ENCODE measurements at places on chromosomes 1 and 21.

DNA sequence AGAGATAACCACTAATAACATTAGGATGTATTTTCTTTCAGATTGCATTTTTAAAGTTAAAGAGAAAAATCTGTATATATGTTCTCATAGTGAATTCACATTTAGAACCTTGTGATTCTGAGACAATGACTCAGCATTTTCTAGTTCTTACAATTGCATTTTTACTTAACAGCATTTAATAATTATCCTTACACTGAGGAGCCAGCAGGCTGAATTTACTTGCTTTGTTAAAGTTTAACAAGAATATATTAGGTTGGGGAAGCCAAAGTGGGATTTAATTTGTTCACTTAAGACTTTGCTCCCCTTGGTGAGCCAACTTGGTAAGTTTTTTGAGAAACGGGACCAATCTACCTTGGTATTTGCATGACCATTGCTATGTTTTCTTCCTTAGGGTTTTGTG is 4.5 kb downstream of the PATJ start:
- peaks cover 5% of the 10 kb centered on the region for H3K4me1 ChIP-seq
- peak overlapping the region; percentile 22 for H3K27ac ChIP-seq

GRCh38 chr1:47513393-47513792 is 75.5 kb downstream of the FOXD2 start:
- DNase-seq: no peak
- H3K36me3 ChIP-seq: no peaks in the 10 kb centered on the region
- H3K4me1 ChIP-seq: peaks cover 7% of the 10 kb centered on the region

GRCh38 chr1:37946703-37947360 is at the start of gene INPP5B:
INPP5B (minus strand) TSS chr1:37947053; CDS start chr1:37946308, 745 bp downstream.
- H3K4me3 ChIP-seq: peak within 1 kb of the TSS; percentile 95
- H3K4me1 ChIP-seq: peaks cover 56% of the 10 kb centered on the region
- DNase-seq: peak; percentile 76
- no peaks in the 10 kb centered on the region for H3K27me3 ChIP-seq
- H3K36me3 ChIP-seq: peaks cover 11% of the 10 kb centered on the region

GRCh38 chr1:237910834-237911233 is 20.1 kb upstream of the ZP4 start:
- no peak for DNase-seq
- no peak overlapping the region for H3K27ac ChIP-seq
- H3K36me3 ChIP-seq: no peaks in the 10 kb centered on the region
- H3K27me3 ChIP-seq: no peaks in the 10 kb centered on the region

DNA sequence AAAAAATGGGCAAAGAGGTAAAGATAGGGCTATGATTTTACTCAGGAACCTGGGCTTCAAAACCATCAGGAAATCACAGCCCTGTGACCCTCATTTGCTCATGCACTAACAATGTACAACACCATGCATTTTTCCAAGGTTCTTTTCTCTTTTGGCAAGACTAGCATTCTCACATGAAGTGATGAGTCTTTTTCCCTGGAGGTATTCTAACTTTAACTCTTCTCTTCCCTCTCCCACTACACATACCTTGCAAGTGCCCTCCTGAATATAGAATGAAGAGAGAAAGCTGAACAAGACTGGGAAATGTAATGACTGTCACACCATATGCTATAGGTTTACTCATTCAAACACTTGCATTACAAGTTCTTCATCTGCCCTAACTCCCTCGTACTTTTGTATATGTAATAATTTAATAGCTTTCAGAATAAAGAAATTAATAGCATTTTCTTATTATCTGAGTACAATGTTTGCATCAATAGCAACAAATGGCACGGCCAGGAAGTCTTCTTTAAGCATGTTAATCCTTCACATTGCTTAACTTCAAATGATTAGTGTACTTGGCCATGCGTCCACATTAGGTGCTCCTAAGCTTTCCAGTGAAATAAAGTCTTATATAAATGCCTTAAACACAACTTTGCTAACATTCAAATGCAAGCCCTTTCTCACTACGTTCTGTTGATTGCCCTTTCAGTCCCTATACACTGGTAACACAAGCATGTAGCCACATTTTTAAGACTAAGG is 1.8 kb downstream of the NIBAN1 start:
- H3K4me3 ChIP-seq: peak overlapping the region; percentile 19
- H3K27ac ChIP-seq: peak overlapping the region; percentile 94
- no peak for DNase-seq
- no peaks in the 10 kb centered on the region for H3K36me3 ChIP-seq
- H3K27me3 ChIP-seq: no peaks in the 10 kb centered on the region
- H3K4me1 ChIP-seq: peaks cover 36% of the 10 kb centered on the region

DNA sequence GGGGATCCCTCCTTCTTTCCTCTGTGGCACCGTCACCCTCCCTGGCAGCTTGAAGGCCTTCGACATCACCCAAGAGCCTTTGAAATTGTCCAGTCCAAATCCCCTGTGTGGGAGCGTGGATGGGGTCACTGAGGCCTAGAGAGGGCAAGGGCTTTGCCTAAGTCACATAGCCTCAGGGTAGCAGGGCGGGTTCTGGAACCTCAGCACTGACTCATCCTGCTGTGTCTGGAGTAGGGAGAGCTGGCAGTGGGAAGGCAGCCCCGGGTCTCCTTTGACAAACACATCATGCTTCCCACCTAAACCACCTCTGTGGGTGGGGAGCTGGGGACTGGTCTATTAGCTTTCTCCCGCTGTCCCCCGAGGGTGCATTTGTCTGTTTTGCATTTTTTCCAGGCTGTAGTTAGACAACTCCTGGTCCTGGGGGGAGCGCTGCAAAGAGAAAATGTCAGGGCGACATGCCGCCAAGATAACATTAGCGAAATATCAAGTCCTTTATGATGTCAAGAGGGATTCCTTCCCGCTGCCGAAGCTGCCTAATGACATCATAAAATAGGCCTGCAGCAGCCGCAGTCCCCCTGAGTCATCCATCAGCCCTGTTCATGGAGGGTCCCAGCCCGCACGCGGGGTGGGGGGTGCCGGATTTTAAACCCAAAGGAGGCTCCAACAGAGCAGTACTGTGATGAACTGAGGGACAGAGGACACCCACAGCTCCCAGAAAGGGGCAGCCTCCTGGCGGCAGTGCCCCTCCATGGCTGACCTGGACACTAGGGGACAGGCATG is 77.0 kb upstream of the POU3F1 start:
- no peak overlapping the region for H3K27ac ChIP-seq
- DNase-seq: no peak
- no peaks in the 10 kb centered on the region for H3K4me1 ChIP-seq
- H3K4me3 ChIP-seq: no peak overlapping the region
- H3K36me3 ChIP-seq: no peaks in the 10 kb centered on the region

DNA sequence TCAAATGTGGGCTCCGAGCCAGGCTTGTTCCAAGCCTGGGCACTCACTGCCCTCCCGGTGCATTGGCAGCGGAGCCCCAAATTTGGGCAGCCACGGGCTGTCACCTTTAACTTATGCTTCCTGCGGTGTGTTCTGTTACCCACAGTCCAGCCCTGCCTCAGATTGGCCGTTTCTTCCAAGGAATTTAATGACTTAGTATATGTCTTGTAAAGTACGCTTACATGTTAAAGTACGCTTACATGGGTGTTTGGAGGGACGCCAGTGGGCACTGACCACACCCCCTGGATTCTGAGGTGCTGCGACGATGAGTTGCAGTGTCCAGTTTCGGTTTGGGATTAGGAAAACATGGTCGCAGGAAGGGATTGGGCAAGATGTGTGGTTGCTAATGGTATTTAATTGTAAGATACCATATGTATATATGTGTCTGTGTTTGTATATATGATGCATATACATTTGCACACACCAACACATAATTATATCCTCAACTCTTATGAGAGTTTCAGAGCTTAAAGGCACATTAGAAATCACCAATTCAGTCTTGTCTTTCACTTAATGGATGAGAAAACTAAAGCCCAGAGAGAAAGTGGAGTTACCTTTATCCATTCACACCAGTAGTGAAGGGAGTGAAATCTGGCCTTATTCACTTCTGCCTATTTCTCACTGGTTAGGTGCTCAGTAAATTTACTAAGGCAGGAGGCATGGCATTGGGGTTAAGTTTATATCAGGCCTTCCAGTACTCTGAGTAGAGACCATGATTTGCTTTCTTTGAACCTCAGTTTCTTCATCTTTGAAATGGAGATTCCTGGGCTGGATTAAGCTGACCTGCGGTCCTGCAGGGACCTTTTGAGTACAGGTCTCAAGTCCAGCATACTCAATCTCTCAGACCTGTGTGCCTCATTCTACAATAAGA is 1.0 kb downstream of the SMYD2 start:
- no peak for DNase-seq
- H3K4me1 ChIP-seq: peaks cover 37% of the 10 kb centered on the region
- no peaks in the 10 kb centered on the region for H3K27me3 ChIP-seq
- H3K27ac ChIP-seq: peak overlapping the region; percentile 82

DNA sequence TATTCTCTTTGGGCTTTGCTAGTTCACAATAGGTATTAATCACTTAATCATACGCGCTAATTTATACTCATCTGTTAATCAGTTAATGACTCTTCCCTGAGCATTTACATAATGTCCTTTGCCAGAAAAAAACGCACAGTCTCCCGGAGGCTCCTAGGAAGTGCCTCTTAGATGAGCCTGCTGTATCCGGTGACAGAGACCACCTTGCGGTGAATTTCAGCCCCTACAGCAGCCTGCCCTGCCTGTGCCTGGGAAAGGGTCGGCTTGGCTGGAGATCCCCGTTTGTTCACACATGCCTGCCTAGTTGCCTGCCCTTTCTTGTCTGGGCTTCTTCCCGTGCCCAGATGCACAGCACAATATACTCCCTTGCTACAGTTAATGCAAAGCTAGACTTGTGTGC is 152.9 kb downstream of the ZBTB18 start:
- no peaks in the 10 kb centered on the region for H3K27me3 ChIP-seq
- H3K4me1 ChIP-seq: no peaks in the 10 kb centered on the region
- H3K36me3 ChIP-seq: no peaks in the 10 kb centered on the region
- H3K27ac ChIP-seq: no peak overlapping the region
- H3K4me3 ChIP-seq: no peak overlapping the region
- no peak for DNase-seq

DNA sequence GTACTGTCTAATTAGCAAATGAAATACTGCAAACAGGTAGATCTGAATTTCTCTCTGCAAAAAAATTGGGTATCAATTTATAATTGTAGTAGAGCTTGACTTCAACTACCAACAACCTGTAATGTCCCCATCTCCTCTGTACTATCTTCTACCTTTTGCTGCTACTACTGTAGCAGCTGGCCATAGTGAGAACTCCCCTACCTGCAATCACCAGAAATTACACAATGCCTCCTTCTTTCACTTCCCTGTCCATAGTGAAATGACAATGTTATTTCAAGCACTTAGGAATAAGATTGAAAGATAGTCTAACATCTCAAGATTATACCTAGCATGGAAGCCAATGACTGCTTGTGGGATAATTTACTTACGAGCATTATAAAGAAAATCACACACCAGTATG is 100.4 kb downstream of the ACBD6 start:
- H3K36me3 ChIP-seq: peaks cover 17% of the 10 kb centered on the region
- no peak for DNase-seq
- no peaks in the 10 kb centered on the region for H3K27me3 ChIP-seq
- H3K4me1 ChIP-seq: peaks cover 13% of the 10 kb centered on the region
- no peak overlapping the region for H3K27ac ChIP-seq
- no peak overlapping the region for H3K4me3 ChIP-seq

GRCh38 chr1:159826441-159827101 is at the start of gene SLAMF8:
SLAMF8 (plus strand) TSS chr1:159826873; CDS start chr1:159826899, 26 bp downstream.
- H3K27me3 ChIP-seq: peaks cover 23% of the 10 kb centered on the region
- DNase-seq: no peak
- H3K36me3 ChIP-seq: no peaks in the 10 kb centered on the region
- peaks cover 21% of the 10 kb centered on the region for H3K4me1 ChIP-seq
- H3K4me3 ChIP-seq: no peak within 1 kb of the TSS

DNA sequence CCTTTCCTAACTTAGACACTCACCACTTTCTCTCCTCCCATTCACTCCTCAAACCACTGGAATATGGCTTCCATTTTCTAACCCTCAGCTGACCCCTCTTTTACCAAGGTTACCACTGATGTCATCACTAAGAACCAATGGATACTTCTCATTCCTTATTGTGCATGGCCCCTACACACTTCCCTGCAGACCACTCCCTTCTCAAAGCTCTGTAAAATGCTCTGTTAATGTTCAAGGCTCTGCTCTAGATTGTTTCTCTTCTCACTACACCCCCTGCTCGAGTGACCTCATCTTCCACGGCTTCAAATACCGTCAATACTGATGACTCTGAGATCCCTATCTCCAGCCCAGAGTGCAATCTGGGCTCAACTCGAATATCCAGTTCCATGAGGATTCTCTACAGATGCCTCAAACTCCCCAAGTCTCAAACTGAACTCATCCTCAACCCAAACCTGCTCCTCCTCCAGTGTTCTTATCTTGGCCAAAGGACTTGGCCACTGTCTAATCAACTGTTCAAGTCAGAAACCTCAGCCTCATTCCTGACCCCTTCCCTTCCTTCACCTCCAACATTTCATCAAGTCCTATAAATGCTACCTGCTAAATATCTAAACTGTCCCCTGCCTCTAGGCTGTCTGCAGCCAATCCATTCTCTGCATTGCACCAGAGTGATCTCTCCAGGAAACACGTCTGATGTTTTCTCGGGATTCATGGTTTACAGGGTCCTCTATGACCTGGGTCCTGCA is 41.3 kb upstream of the BMP8B start:
- H3K4me1 ChIP-seq: peaks cover 19% of the 10 kb centered on the region
- H3K27me3 ChIP-seq: peaks cover 17% of the 10 kb centered on the region
- H3K27ac ChIP-seq: no peak overlapping the region
- no peak for DNase-seq

- no peaks in the 10 kb centered on the region for H3K36me3 ChIP-seq
- H3K4me3 ChIP-seq: no peak overlapping the region
- no peak overlapping the region for H3K27ac ChIP-seq
Observed at GRCh38 chr1:150021191-150021694, 10.7 kb upstream of the OTUD7B start.

GRCh38 chr1:100912019-100912418 is 16.1 kb downstream of the SLC30A7 start:
- peaks cover 10% of the 10 kb centered on the region for H3K4me1 ChIP-seq
- H3K27ac ChIP-seq: no peak overlapping the region
- H3K36me3 ChIP-seq: peaks cover 41% of the 10 kb centered on the region

DNA sequence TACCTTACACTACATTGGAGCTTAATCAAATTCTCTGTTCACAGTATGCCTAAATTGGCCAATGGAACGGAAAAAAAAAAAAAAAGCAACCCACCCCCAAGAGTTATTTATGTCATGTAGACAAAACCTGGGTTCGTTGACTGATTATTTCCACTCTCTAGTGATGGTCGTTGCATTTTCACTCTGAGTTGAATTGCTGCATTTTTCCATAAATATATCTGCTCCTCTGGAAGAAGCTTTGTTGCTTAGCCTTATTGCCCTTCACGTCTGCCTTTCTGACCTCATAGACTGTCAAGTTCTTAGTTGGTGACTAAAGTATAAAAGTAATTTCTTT is 90.2 kb upstream of the RUNX1 start:
- no peaks in the 10 kb centered on the region for H3K36me3 ChIP-seq
- peak overlapping the region; percentile 89 for H3K27ac ChIP-seq
- DNase-seq: peak; percentile 4
- H3K4me3 ChIP-seq: no peak overlapping the region
- peaks cover 33% of the 10 kb centered on the region for H3K4me1 ChIP-seq

DNA sequence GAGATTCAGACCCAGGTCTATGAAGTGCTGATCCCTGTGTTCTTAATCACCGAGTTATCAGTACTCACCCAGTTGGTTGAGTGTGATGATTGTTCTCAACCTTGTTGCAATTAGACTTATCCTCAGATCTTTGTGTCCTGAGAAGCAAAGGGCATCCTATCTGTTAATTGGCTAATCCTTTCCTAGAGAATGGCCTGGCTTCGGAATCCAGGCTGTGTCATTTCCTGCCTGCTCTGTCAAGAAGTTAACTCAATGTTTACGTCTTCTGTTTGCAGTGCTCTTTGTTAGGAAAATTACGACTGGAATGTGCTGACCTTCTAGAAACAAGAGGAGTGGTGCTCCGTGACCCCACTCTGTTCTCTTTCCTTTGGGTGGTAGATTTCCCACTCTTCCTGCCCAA is 14.7 kb downstream of the GAS5 start:
- no peak overlapping the region for H3K4me3 ChIP-seq
- H3K4me1 ChIP-seq: no peaks in the 10 kb centered on the region
- peaks cover 33% of the 10 kb centered on the region for H3K36me3 ChIP-seq
- no peak for DNase-seq
- no peaks in the 10 kb centered on the region for H3K27me3 ChIP-seq

Measured in stimulated activated naive B cell treated with anti-CD40 and anti-IgM and Interleukin-4, amounts not matched to agents 10 μg/mL and 1 μg/mL and 100 μg/mL, for 72 hours (primary cell).